ENCODE measurements at places on chromosomes 7 and 10.

DNA sequence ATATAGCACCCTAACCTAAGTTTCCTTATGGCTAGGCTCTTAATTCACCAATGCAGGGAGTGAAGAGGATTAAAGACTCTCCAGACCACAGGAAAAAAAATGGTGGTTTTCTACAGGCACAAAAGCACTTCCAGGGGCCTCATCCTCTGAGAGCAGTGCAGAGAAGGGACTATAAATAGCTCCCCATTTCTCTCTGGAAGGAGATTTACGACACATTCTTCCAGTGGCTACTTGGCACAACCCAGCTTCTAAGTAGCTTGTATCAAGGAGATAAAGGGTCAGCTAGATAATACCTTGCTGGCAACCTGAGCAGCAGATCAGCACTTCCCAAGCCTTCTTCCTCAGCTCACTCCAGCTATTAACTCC is 73.5 kb downstream of the CRPPA start:
- DNase-seq, result no peak

- DNase-seq, result no peak
Measured at GRCh38 chr7:95295397-95295796, 28.9 kb downstream of the PON1 start.

DNA sequence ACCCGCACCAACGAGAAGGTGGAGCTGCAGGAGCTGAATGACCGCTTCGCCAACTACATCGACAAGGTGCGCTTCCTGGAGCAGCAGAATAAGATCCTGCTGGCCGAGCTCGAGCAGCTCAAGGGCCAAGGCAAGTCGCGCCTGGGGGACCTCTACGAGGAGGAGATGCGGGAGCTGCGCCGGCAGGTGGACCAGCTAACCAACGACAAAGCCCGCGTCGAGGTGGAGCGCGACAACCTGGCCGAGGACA is 1.6 kb downstream of the VIM start:
- no peak for DNase-seq

GRCh38 chr7:41315764-41316163 is 387.1 kb downstream of the INHBA start:
- peak; percentile 48 for DNase-seq

- no peak for DNase-seq
Measured at GRCh38 chr10:23968301-23968700, 240.6 kb upstream of the KIAA1217 start.

DNA sequence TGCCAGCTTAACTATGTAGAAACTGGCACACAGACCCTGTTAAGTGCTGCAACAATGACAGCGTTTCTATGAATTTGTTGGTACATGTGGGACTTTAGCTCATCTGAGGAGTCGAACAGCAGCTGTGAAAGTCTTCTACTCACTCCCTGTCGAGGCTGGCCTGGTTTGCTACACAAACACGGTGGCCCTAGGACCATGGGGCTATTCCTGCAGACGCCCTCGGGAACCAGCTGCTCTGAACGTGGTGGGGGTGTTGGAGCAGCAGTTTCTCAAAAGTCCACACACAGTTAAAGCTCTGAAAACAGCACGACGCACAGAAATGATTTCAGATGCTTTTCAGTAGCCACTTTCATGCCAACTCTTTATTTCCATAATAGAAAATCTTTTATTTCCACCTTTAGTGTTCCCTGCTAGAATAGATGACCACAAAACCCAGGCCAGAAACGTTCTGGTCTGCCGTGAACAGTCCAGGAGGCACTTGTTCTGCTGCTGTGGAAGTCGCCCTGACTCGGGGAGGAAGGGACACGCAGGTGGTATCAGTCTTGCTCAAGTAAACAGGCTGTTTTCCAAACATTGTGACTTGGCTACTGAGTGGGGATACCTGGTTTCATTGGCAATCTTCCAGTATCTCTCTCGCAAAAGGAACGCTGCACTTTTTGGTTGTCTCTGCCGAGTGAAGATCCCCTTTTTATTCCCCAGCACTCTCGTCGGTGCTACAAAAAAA is 21.5 kb downstream of the GUSB start:
- no peak for DNase-seq

DNA sequence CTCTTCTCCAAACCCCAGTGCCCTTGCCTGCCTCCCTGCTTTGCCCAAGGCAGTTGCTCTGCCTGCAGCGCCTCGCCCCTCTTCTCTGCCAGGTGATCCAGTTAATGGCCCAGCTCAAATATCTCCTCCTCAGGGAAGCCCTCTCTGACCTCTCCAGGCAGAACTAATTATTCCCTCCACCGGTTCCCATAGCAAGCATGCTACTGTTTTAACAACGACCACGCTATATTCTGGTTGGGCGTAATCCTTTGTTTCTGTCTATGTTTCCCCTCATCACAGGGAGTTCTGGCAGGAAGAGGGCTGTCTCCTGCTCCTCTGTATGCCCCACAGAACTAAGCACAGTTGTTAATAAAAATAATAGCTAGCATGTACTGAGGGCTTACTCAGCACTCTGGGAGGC is 36.8 kb upstream of the R3HCC1L start:
- peak; percentile 85 for DNase-seq

DNA sequence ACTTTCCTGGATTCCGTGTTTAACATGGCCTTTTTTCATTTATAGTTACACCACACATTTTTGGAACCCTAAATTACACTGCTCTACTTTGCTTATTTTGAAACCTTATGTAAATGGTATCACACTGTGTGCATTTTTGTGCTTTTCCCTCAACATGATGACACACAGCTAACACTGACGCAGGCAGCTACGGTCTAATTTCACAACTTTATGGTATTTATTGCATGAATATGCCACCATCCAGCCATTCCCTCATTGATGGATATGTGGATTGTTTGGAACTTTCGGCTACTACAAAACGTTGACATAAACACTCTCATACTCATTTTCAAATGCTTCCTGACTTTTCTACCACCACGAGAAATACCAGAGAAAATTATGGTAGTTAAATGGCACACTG is 6.9 kb downstream of the PAPOLB start:
- DNase-seq, result no peak

GRCh38 chr10:14247377-14248116 is 83.2 kb downstream of the FRMD4A start:
- DNase-seq, result peak; percentile 59

DNA sequence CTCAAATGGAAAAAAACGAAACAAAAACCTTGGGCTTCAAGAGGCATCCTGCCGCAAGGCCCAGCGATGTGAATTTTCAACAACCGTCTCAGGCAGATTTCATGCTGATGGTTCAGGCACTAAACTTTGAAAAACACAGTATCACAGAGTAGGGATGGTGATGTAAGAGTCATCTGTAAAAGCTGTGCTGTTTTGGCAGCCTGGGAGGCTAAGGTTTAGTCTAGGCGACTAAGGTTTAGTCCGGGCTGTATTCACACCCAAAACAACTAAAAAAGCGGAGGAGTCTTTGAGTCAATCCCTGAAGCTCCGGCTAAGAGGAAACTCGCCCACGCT is 420 bp upstream of the MINPP1 start:
- no peak for DNase-seq

DNA sequence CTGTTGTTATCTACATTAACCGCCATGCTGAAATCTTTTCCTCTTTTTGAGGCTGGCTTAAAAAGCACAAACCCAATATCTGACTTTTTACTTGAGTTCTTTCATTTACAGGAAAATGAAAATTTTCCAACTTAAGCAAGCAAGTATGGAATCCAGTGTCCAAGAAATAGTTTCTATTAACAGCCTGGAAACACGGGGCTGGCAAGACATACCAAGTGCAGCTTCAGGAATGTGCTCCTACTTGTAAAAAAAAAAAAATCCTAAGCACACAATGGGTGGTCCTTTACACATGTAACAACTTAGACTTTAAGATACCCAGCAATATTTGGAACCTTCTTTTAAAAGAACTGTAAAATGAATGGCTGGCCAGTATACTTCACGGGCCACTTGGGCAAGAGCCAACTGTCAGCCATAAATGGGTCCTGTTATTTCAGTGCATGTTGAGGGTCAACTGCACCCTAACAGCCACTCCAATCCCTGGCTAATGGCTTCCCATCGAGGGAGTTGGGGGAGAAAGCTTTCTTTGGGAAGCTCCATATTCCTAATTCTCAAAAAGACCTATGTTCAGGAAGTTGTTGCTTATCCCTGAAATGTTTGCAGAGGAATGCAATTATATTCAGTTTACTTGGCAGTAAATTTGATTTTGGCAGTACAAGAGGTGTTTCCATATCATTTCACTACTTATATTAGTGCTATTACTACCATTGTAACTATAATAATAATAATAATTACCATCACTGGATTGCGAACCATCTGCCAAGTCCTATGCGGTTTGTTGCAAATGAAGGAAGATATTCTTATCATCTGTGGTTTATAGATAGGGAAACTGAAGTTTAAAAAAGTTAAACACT is 236.4 kb upstream of the TMEM72 start:
- DNase-seq, result no peak

- DNase-seq, result peak; percentile 98
Measured at GRCh38 chr7:120738816-120739215, 119.1 kb downstream of the TSPAN12 start.

- peak; percentile 35 for DNase-seq
Measured at GRCh38 chr7:15855525-15856109, 169.1 kb upstream of the MEOX2 start.

DNA sequence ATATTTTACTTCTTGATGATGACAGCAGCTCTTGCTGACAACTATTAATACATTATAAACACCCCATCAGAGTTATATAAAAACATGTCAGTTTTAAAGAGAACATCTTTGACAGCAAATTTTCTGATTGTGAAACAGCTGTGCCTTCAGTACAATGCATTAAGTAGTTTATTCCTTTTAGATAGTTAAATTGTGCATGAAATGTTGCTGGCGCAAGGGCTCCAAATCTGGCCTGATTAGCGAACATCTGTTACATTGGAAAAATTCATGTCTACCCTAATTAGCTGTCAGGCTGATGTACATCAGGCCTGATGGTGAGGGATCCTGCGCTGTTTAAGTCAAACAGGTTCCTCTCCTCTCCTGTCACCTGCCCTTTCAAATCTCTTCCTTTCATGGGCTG is 171.9 kb upstream of the SP8 start:
- peak; percentile 99 for DNase-seq

DNA sequence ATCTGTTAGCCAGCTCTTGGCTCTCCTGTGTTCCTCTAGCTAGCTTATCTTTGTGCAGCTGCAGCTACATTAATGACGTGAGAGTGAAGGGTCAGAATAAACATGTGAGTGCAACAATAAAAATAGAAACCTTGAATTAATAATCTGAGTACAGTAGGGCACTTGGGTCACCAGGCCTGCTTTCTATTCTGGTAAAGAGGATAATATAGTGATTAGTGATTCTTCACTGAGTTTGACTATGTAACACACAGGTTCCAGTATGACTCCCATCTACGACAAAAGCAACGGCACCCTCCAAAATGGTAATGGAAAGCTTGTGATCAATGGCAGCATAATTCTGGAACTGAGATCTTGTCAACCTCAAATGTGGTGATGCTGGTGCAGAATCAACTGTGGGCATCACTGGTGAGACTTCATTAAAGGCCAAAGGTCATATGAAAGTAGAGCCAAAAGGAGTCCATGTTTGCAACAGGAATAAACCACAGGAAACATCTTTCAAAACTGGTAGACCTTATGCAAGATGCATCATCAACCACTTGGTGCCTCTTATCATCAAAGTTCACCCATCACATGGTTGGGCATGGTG is 77.6 kb downstream of the NRBF2 start:
- DNase-seq, result no peak

GRCh38 chr7:103843689-103844480 is 145.6 kb downstream of the RELN start:
- peak; percentile 66 for DNase-seq

DNA sequence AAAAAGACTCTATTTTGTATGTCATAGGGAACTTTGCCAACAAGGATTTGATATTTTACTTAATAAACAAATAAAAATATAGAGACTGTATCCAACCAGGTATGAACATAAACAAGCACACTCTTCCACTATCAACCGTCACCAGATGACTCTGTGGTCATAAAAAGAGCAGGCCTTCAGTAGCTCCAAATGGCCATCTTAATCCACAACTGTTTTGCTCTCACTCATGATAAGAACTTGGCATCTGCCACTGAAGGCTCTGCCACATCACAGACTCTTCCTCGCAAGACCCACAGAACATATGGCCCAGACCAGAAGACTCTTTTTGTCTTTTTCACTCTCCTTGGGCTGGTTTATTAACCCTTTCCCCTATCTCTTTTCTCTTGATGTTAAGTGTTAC is 98.7 kb upstream of the POM121L12 start:
- no peak for DNase-seq

DNA sequence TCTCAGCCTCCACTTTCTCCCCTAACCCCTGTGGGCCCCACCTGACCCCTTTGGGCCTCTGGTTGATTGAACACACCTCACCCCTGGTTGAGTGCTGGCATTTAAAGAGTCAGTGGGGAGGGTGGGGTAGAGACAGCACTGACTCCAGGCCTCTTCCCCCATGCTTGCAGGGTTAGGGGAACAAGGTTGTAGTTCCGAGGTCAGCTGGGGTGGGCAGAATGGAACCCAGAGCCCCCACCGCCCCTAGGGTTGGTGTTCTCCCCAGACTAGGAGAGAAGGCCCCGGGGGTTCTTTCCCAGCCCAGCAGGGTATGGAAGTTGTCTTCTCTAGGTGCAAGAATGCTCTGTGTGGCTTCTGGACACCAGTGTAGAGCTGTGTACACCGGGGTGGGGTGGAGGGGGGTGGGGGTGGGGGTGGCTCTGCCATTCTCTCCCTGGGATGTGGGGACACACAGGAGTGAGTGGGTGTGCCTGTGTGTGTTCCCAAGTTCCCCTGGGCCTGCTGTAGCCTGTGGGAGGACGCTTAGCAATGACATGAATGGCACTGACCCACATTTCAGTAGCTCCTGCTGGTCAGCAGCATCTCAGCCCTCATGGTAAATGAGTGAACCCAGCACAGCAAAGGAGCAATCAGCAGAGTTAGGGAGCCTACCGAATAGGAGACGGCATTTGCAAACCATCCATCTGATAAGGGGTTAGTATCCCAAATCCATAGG is 33.6 kb downstream of the PRF1 start:
- DNase-seq, result no peak

GRCh38 chr10:119207713-119208552 is 562 bp downstream of the GRK5 start:
- DNase-seq, result peak; percentile 61

DNA sequence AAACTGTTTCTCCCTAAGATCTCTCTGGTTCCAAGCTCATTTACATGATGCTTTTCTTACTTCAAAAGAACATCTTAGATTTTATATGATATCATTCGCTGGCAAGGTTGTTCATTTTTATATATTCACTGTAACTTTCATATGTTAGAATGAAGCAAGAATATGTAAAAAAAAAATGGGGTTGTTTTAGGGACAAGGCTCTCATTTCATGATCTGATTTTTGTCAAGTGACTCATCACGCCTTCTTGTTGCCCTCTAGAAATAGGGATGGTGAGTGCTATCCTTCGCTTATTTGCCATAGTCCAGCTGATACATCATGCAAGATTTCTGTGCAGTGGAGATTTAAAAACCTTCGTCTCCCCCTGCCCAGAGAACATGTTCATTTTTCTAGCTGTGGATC is 14.0 kb upstream of the CELF2 start:
- no peak for DNase-seq

DNA sequence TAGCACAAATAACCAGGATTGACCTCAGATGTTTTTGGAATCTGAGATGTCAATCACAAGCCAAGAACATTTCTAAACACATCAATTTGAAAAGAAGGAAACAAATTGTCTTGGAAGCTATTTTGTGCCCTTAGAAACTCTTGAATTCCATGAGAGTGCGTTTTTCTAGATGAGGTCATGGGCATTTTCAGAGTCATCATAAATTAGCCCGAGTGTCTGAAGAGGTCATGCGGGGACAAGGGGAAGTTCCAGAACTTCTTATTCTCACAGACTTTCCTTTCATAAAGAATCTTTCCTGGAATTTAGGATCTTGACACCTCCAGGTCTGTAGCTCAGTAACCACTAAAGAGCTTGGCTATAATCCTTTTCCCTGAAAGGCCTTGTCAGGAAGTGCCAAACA is 28.2 kb downstream of the IL2RA start:
- DNase-seq, result no peak

- peak; percentile 23 for DNase-seq
Measured at GRCh38 chr10:92894081-92894655, 45.8 kb downstream of the EXOC6 start.
